ENCODE measurements at places on chromosomes 11 and 22.

DNA sequence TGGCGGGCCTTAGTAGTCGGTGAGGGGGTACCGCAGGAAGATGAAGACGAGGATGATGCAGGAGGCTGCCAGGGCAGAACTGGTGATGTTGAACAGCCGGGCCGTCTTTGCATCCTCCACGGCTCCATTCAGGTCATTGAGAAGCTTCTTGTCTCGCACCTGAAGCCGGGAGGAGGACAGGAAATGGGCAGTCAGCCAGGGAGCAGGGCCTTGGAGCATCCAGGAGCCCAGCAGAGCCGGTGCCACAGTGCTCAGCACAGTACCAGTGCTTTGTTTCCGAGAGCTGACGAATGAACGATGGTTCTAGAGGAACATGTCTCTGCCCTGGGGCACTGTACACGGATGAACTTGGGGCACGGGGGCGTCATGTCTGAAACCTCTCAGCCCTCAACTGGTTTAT lies 15.1 kb downstream of the IFITM10 start:
- DNase-seq, result no peak

GRCh38 chr11:7851391-7851790 lies 54.6 kb upstream of the OR5P2 start:
- no peak for DNase-seq

DNA sequence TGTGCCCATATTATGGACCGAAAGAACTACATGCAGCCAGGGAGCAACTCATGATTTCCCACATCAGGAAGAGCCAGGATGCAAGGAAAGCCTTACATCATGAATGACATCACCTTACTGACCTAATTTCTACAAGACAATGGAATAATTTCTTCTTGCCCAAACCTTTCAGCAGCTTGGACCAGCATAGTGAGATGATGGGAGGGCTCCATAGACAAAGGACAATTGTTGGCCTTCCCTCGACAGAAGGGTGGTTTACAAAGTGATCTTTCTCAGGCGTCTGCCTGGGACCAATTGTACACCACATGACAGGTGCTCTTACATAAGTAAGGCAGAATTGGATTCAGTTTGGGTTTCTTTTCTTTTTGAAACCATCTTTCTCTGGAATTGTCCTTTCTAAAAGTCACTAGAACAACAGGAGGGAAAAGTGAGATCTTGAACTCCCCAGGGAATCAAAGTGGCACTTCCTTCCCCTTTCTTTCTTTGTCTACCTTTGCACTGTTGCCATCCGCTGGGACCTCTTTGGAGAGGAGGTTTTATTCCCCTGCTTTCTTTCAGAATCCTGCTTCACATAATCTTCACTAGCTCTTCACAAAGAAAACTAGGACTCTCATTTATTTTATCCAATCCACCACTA lies 51.7 kb upstream of the PAK1 start:
- no peak for DNase-seq

DNA sequence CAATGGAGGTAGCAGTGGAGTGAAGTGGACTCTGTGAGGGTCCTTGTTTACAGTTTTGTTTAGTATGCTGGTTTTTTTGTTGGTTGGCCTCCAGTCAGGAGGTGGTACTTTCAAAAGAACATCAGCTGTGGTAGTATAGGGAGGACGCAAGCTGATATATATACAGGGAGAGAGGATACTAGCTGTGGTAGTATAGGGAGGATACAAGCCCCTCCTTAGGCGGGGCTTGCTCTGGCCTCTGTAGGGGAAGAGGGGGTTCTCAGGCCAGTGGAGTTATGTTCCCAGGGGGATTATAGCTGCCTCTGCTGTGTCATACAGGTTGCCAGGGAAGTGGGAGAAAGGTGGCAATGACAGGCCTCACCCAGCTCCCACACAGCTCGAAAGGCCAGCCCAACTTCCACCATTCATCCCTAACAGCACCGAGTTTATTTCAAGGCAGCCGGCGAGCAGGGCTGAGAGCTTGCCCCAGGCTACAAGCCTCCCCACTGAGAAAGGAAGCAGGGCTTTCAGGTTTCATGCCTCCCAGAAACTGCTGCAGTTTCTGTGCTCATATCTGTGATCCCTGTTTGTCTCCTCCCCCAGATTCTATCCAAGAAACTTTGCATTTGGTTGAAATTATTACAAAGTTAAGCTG lies 10.4 kb downstream of the OR52E6 start:
- DNase-seq, result no peak

DNA sequence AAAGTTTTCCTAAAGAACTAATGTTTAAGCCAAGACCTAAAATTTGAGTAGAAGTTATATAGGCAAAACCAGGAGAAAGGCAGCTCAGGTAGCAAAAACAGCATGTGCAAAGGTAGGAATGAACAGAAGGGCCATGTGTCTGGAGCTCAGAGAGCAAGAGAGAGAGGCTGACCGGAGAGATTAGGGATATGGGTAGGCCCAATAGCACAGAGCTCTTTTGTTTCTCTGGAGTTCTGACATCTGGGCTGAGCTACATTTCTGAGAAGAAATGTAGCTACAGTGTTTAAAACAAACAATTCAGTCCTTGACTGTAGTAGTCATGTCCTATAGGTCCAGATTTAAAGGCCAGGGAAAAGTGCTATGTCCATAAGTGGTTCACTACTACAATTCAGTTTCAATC lies 4.5 kb downstream of the C11orf97 start:
- DNase-seq, result no peak

DNA sequence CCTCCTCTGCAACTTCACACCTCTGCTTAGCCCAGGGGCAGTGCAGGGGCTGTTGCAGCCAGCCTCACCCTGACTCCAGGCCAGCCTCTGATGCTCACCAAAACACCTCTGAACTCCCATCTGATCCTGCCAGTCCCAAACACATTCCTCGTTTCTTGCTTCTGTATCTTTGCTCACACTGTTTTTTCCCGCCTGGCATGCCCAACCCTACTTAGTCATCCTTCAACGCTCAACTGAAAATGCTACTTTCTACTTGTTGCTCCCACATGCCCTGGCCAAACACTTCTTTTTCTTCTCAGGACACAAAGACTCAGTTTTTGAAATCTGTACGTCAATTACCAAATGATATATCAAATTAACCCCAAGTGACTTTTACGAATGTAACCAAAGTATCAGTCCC lies 140.8 kb upstream of the ZBED5 start:
- no peak for DNase-seq

GRCh38 chr22:46792061-46792796 lies 29.8 kb downstream of the TBC1D22A start:
- no peak for DNase-seq

- DNase-seq, result no peak
Observed at GRCh38 chr11:12196308-12196707, 85.9 kb downstream of the MICAL2 start.

- DNase-seq, result no peak
Observed at GRCh38 chr11:61922539-61922938, 5.2 kb upstream of the RAB3IL1 start.

DNA sequence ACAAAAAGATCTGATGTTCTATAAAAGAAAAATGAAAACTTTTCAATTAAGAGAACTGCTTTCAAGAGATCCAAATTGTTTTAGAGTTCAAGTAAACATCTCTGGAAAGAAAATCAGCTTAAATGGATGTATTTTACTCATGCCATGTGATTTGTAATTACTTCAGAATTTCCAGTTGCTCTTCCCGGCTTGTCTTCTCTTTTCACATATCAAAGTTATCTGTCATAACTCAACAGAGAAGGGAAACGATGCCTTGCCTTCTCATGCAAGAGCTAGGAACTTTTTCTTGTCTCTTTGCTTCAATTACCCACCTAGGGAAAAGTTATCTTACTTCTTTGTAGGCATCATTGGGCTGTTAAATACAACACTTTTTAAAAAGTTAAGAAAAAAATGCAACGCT lies 255.2 kb upstream of the POU2AF2 start:
- no peak for DNase-seq

GRCh38 chr22:41987276-41987675 lies 11.3 kb upstream of the WBP2NL start:
- DNase-seq, result no peak

DNA sequence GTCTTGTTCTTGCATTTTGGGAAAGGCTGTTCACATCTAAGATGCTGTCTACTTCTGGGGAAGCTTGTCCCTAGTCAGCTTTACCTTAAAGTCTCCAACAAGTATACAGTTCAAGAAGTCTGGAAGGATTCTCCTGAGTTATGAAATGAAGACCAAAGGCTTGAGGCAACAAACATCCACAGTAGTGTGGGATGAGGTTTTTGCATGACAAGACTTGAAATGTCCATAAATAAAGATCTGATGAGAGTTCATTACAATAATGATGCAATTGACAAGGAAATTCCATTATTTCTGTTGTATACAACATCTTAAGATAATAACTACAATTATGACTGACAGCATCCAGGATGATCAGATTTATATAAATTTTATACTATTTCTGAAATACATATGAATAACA lies 21.3 kb upstream of the KDM4E start:
- DNase-seq, result no peak

DNA sequence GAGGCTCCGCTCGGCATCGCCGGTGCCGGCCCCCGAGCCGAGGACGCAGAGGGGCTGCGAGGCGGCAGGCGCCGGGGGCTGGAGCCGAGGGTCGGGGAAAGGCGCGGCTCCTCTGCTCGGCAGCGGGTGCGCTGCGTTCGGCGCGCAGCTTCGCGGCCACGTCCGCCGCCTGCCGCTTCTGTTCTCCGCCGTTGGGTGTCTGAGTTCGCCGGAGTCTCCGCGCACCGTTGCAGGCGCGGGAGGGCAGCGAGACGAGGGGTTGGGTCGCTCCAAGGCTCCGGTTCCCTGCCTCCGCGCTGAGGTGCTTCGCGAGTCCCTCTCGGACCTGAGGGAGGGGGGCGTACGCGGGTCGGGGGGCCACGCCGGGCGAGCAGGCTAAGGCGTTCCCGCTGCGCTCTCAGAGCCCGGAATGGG lies 347 bp downstream of the MN1 start:
- DNase-seq, result no peak

GRCh38 chr11:57240007-57240406 lies 3.0 kb upstream of the APLNR start:
- DNase-seq, result no peak

DNA sequence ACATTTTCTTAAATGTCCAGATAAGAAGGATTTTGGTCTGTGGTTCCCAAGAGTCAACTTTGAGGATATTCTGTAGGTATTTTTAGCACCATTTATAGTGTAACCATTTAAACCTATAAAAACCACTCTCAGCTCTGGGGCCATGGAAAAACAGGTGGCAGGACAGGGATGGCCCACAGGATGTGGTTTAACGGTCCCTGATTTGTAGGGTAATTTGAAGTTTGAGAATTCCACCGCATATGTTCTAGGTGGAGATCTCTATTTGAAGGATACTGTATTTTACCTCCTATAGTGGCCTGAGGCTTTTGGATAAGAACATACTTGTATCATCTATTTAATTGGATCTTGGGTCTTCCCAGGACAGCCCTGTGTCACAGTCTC lies 62.4 kb upstream of the IGLL5 start:
- DNase-seq, result no peak

DNA sequence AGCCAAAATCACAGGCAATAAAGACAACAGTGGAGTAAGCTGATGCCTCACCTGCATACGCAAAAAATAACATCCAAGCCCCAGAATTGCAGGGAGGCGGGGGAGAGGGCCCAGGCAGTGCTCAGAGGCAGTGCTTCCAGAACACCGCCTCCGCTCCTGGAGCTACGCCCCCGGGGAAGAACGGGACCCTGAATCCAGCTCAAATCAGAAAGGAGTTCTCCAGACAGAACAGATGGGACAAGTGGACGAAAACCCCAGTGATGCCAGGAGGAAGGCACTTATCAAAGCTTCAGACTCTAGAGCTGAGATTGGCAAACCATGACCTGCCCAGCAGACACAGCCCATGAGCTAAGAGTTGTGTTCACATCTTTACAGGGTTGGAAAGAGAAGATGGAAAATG lies 683.9 kb downstream of the TBC1D22A start:
- no peak for DNase-seq

DNA sequence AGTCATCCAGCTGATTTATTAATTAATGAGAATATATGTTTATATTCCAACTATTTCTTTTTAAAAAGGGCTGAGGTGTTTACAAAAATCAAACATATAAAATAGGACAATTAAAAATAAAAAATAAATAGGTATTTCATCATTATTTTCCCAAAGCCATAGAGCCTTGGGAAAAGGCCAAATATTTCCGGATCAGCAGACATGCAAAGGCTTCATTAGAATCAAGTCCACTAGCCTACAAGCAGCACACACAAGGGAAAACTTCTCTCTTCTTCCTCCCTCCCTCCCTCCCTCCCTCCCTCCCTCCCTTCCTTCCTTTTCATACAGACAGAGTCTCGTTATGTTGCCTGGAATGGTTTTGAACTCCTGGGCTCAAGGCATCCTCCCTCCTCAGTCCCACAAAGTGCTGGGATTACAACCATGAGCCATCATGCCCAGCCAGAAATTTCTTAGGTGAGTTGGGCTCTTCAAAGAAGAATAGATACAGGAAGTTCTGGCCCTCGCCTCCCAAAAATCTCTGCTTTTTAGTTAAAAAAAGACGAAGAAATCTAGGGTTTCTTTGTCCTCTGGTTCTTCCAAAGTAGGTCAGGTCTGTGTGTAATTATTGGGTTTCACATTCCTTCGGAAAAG lies 121.2 kb downstream of the SIK3 start:
- DNase-seq, result no peak

DNA sequence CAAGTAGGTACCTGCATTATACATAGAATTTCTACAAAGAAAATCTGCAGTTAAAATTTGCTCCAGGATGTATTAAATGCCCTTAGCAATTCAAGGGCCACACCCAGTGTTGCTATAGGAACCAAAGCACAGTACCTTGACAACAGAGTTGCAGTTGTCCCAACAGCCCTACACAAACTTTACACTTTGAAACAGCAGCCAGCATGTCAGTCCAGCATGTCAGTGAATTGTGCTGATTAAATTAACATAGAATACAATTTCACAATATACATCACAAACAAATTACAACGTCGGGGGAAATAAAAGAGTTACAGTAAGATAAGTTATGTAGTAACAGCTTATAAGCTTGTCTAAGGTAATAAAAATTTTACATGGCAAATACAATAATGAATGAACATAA lies 389.2 kb downstream of the SOX6 start:
- DNase-seq, result no peak

DNA sequence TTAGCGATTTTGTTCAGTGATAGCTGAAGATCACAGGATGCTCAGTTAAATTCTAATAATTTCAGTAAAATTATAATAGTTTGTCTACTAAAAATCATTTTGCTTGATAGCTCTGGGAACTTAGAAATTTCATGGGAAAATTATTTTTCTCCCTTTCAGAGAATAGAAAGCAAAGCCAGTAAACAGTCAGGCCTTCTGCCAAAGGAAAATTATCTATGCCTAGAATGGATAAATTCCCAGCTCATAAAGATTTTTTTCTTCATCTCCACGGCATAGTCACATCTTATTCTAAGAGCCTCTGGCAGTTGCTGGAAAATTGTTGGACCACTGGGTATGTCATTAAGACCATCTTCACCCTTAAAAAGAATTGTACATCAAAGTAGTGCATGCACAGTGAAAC lies 169.6 kb upstream of the ANO3 start:
- no peak for DNase-seq

- DNase-seq, result no peak
Observed at GRCh38 chr22:27912101-27912500, 7.0 kb downstream of the PITPNB start.

GRCh38 chr11:3134218-3134621 lies 30.9 kb downstream of the OSBPL5 start:
- DNase-seq, result no peak
